ENCODE measurements at places on chromosomes 13 and 19.

DNA sequence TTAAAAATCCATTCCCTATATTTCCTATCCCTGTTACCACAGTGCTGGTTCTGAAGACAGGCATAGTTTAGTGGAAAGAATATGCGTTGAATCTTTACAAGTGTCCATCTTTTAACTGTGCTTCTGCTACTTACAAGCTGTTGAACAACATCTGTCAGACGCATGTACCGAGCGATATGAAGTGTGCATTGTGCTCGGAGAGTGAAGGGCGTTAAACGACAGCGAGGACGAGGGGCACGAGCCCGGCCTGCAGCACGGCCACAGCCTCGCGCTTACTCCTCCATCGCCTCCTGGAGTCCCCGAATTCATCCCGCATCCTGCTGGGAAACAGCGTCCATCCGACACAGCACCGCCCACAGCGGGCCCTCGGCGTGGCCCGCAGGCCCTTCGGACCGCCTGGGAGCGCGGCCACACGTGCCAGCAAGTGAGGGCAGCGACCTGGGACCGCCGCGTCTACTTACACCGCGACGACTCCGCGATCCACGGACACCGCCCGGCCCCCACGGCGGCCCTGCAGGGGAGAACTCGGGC is 514 bp downstream of the PCID2 start:
- DNase-seq = no peak

DNA sequence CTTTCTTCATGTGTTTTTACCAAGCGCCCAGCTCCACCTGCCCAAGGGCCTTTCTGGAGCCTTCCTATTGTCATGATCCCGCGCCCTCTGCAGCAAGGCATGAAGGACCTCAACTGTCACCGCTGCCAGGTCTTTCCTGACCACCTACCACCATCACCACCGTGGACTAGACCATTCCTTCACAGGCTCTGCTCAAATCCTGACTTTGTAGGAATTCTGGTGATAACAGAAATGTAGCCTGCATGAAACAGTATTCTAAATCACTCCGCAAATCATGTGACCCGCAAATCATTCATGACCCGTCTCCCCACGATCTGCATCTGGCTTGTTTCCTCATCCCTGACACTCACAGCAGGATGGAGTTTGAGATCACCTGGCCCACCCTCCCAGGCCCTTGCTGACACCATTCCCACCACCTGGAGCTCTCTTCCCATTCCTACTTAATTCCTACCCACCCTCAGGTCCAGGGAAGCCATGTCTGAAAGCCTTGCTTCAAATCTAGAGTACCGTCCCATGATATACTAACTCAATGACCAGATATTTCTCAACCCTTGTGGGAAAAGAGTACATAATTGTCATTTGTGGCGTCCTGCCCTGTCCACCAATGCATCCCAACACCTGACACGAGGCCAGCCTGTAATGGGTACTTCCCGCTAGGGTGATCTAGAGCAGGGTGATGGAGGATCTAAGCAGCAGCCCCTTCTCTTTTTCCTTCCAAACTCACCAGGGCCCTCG is 1.3 kb downstream of the UBE2S start:
- DNase-seq = no peak

DNA sequence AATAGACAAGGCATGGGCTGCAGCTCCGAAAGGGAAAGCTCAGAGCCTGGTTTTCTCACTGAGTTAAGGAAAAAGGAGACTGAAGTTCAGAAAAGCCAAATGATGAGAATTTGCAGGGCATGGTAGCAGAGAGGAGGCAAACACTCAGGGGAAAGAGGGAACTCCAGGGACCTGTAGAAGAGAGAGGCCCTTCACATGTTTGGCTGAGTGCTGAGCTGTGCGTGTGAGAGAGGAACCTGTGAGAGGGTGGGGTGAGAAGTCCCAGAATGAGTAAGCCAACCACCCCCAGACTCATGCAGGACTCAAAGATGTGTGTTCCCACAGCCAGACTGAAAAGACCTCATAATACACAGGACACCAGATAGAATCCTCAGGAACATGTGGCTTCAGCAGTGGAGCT is 2.8 kb upstream of the CRYL1 start:
- DNase-seq = no peak

DNA sequence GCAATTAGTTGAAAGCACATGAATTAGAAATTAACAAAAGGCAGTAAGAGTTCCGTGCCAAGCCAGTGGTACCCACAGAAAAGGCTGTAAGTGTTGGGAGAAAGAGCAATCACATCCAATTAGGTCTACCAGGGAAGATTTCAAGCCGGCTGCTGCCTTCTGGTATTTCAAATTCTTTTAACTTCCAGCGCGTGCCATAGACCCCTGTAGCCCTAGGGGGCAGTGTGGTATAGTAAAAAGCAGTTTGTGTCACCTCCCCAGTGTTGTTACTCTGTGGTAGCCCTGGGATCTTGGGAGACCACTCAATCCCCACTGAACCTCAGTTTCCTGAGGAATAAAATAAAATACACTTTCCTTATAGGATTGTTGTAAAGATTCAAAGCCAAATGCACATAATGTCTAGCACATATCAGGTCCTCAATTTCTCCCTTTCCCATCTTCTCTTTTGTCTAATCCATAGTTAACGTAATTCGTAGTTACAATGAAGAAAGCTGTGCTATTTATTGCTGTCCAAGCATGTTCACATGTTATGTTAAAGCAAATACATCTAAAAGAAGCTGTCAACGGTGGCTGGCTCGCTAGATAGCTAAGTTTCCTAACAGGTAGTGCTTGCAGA is 230.2 kb downstream of the TDRD3 start:
- no peak for DNase-seq
